ENCODE measurements at places on chromosomes 13 and 19.

DNA sequence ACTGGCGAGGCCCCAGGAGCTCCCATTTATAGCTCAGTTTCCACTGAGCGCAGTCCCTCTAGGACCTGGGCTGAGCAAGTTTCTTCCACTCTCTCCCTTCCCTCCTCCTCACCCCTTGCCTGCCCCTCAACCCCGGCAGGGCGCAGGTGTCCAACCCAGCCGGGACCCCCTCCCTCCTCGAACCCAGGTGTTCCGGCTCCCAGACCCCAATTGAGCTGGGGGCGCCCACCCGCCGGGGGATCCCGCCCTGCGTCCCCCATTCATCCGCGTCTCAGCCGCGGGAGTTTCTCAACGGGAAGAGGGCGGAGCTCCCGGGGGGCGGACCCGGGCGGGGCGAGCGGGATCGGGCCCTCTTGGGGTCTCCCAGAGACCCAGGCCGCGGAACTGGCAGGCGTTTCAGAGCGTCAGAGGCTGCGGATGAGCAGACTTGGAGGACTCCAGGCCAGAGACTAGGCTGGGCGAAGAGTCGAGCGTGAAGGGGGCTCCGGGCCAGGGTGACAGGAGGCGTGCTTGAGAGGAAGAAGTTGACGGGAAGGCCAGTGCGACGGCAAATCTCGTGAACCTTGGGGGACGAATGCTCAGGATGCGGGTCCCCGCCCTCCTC lies at the start of gene KIRREL2:
KIRREL2 (plus strand) TSS at position 366 of the 604 bp plus-strand sequence; CDS start at position 575, 209 bp downstream.
- no peak for DNase-seq

- no peak for DNase-seq
These were observed 218.2 kb upstream of the SLC10A2 start for GRCh38 chr13:103284466-103284865.

DNA sequence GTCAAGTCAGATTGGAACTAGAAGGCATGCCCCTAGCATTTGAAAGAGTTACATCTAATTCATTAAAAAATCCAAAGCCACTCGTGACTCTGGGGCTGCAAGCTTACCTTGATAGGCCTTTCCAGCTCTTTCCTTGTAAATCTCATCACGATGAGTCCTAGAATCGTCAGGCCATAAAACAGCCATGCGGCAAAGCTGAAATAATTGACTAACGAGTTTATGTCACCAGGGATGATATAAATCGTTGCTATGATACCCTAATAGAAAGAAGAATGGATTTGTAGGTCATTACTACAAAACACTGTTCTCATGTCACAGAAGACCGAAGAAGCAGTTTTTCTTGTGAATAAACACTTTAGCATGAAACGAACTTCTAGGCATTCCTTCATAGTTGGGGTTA lies 27.5 kb downstream of the SLC7A9 start:
- no peak for DNase-seq

DNA sequence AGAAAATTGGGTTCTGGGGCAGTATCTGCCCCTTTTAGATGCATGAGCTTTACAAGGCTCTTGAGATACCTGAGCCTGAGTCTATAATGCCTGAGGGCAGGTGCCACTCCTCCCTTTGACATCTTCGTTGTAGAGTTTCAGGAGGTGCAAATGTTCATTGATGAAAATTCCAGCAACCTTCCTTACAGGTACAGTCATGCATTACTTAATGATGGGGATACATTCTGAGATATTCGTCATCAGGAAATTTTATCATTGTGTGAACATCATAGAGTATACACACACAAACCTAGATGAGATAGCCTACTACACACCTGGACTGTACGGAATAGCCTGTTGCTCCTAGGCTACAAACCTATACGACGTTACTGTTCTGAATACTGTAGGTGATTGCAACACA lies 310.0 kb downstream of the SHISA2 start:
- no peak for DNase-seq

GRCh38 chr19:46180701-46181387 lies 32.8 kb downstream of the IGFL2 start:
- no peak for DNase-seq

GRCh38 chr19:4816950-4817278 lies 14.6 kb downstream of the TICAM1 start:
- no peak for DNase-seq

Measured in aorta (tissue), 5 donors.